Activated T-helper 1 cell treated with Interleukin-2 at 50 U/mL for 16 hours (primary cell): ENCODE measurements at places on chromosomes 3 and 15.

GRCh38 chr3:24726423-24726822 is 231.8 kb upstream of the THRB start:
- DNase-seq: no peak

DNA sequence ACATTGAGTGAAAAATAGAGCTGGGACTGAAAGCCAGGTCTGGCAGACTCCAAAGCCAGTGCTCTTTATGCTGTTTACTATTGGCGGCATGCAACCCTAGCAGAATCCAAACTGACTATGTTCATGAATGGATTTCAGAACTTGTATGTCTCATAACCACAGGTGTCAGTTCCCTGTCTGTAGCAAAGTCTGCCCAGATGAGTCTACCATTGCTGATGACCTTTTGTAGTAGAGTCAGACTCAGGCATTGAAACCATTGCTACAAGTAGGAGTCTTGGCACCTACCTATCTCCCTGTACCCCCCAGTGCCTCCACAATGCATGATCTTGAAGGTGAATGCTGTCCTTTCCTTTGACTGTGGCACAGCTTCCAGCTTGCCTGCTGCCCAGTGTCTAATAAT is 157.2 kb upstream of the ROPN1 start:
- no peak for DNase-seq

DNA sequence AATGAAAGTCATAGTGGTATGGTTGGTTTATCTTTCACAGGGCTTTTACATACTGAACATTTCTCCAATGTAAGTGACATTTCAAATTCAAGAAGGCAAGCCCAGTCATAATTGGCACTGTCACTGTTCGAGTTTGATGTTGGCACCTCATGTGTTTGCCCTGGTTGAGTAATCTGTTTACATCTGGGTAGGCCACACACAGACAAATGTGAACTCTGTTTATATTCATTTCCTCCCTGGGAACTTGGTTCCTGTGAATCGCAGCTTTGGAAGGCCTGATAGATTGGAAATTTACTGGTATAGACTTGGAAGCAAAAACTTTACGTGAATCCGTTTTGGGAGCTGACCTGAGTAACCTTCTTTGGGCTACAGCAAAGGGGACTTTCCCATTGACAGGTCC is 395.2 kb upstream of the AZI2 start:
- no peak for DNase-seq

GRCh38 chr15:28273468-28273867 is 48.5 kb downstream of the HERC2 start:
- no peak for DNase-seq

- no peak for DNase-seq
Measured at GRCh38 chr3:183073839-183074238, 25.5 kb downstream of the MCCC1 start.

GRCh38 chr3:16374047-16374934 is 109.3 kb downstream of the OXNAD1 start:
- no peak for DNase-seq

DNA sequence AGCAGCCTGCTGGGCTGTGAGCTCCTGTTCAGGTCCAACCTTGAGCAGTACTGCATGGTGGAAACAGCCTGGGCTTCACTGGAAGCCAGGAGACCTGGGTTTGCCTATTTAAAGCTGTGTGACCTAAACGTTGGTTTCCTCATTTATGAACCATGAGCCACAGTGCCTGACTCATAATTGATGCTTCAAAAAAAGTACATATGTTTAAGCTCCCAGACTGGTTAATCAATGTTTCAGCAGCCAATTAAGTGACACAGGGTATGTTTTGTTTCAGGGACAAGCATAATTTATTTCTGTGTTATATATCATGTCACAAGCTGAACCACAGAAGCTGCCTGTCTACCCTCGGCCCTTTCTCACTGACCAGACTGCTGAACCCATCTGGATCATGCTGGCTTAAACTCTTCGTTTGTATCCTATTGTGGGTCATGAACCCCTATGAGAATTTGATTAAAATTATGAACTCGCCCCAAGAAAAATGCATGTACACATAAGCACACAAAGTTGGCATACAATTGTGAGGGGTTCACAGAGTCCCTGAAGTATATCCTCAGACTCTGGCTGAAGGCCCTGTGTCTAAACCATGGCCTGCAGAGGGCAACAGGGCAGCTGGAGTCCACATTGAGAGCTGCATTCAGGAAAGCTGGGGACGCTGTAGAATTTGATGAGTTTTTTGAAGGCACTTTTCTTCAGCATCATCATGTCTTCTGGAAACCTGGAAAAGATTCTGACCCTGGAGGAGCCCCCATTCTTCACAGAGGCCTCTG is 23.7 kb downstream of the HDC start:
- no peak for DNase-seq

DNA sequence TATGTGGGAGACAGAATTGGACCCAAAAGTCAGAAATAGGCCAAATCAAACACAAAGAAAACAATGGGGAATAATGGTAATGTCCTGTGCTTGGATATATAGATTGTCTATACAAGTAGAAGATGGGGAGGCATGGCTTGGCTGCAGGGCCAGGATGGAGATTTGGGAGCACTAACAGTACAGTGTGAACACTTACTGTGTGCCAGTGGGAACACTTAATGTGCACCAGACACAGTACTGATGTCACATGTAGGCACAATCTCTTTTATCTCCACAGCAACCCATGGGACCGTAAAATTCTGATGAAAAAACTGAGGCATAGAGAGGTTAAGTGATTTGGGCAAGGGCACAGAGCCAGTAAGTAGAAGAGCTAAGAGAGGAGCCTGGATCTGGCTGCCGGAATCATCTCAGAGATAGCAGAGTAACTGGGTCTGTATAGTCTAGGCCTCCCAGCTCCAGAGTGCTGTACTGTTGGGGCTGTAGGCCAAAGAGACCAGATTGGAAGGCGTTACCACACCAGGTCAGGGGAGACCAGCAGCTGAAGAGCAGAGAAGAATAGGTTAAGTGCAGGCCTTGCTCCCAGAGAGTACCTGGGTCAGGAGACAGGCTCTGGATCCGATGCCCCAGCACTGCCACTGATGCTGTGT is 63.3 kb downstream of the RLBP1 start:
- no peak for DNase-seq

GRCh38 chr3:195111319-195111705 is 159.6 kb downstream of the XXYLT1 start:
- DNase-seq: no peak

GRCh38 chr3:29311795-29312194 is 30.9 kb downstream of the RBMS3 start:
- DNase-seq: no peak

DNA sequence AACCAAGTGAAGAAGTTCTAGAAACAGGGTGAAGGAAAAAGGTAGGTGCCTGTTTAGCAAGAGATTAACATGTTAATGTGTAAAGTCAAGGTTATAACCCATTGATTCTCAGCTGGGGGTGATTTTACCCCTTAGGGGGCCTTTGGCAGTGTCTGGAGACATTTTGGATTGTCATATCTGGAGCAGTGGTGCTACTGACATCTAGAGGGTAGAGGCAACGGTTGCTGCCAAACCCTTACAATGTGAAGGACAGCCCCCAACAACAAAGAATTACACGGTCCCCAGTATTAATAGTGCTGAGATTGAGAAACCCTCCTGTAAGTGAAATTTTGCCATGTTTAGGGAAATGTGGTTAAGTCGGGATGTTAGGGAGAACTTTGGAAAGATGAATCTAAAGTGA is 74.7 kb downstream of the CRYBG3 start:
- no peak for DNase-seq

DNA sequence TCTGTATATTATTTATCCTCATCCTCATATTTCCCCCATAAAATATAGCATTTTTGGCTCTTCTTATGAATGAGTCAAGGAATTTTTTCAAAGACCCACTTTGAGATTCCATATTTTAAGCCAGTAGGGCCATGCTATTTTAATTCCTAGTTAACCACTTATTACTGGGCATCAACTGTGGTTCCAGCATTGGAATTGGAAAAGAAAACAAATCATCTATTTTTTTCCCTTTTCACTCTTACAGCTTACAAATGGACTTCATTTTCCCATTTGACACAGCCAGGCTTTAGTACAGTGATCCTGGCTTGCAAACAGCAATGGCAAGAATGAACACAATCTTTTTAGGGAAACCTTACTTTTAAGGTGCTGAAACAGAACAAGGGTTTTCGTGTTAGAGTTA is 19.4 kb upstream of the PLCL2 start:
- no peak for DNase-seq

DNA sequence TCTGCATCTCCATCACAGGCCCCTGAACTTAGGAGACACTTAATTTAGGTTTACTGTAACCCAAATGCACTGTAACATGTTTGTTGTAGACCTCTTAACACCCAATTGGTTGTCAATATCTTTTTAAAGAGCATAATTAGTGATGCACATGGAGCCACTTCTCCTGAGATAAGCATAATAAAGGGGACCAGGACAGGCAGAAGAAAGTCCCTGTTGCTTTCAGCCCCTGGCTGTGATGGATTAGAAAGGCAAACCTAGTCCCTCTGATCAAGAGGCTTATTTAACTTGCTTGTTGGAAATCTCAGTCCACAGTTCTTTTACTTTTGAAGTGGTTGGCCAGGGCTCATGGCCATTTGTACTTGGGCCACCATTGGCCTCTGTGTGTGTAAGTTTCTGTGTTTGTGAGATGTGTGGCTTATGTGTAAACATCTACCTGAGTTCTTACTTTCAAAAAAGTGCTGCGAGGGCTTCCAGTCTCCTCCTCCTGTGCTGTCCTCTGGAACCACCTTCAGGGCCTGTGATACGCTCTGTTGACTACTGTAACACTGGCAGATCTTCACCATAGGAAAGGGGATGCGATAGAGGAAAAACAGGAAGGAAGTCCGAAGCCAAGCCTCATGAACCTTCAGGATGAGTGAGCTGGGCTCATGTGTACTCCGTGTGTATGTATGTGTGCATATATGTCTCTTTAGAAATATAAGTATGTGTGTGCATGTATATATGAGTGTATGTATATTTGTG is 136.2 kb downstream of the EPHB1 start:
- no peak for DNase-seq

- no peak for DNase-seq
Measured at GRCh38 chr3:52039426-52039825, 16.9 kb downstream of the DUSP7 start.

DNA sequence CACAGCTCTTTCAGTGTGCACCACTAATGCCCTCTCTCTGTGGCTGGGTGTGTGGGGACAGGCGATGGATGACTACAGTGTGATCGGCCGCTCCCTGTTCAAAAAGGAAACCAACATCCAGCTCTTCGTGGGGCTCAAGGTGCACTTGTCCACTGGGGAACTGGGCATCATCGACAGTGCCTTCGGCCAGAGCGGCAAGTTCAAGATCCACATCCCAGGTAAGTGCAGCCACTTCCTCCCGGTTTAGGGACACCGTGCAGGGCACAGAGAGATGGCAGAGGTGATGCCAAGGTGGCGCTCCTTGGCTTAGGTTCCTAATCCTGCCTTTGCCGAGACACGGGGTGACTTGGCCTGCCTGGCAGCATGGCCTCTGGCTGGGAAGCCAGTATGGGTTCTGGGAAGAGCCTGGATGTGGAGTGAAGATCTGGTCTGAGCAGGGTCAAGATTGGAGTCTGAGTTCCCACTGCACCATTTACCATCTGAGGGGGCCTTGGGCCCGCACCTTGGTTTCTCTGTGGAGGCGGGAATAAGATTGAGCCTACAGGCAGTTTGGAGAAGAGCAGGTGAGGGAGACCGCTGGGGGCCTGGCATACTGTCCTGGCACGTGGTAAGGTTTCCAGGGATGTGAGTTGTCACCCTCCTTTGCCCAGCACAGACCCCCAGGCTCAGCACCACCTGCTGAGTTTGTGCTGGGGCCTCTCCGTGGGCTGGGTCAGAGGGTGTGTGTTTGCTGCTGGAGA is 108.4 kb downstream of the DNAJB8 start:
- DNase-seq: no peak

GRCh38 chr15:75061272-75061671 is 37.9 kb downstream of the PPCDC start:
- no peak for DNase-seq

- no peak for DNase-seq
Measured at GRCh38 chr3:57011022-57011421, 49.4 kb upstream of the SPATA12 start.

DNA sequence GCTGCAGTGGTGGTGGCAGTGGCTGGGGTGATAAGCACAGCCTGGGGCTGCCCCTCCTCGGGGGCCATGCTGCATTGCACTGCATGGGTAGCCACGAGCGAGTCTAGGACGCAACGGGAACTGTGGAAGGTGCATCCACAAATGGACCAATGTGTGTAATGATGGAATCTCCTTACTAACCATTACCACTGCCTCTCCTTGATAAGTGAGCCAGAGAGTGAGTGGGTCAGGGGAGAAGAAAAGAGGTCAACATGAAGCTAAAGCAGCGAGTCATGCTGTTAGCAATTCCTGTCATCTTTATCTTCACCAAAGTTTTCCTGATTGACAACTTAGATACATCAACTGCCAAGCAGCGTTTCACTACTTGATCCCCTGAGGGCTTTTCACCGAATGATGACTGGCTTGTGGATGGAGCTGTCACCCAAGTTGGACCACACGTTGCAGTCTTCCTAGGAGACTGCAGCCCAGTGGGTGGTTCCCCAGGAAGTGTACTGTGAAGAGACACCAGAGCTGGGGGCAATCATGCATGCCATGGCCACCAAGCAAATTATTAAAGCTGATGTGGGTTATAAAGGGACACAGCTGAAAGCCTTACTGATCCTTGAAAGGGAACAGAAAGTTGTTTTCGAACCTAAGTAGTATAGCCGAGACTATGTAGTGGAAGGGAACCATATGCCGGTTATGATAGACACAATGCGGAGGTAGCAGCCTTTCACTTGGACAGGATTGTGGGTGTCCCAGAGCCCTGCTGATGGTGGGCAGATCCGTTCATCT is 20.6 kb downstream of the SAMD7 start:
- DNase-seq: no peak

DNA sequence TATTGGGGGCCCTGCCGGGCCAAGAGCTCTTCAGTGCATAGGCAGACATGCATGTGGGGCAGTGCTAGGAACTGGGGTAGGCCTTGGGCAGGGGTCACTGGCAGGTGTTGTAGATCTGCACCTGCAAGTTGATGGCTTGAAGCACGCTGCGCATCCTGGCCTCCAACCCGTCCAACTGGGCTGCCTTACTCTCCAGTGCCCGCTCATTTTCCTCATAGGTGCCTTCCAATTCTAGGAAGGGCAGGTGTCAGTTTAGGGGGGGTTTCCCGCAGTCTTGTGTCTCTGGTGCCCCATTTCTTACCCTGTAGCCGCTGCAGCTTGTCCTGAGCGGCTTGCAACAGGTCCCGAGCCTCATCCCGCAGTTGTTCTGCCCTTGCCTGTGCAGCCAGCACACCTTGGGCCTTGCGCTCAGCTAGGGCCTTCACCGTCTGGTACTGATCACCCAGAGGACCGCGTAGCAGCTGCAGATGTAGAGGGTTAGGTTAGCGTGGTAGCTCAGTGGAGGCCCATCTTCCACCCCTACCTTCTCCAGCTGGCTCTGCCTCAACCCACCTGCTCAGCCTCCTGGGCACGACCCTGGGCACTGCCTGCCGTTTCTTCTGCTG is 611 bp upstream of the USP19 start:
- DNase-seq: no peak
